Panc1 (cell line): ENCODE measurements at places on chromosomes 12 and 14. TPM values are rescaled to one million over a fixed set of nuclear protein-coding genes. Genes with fewer than 3 reads are reported as not detected.

The ABCC9 gene
- 0.03 TPM for total RNA-seq

The DBX2 gene
- total RNA-seq, result not detected

GRCh38 chr12:116582610-116583009, 23.4 kb downstream of the MAP1LC3B2 start:
- H3K27ac ChIP-seq, result no peak overlapping the region
- no peaks in the 10 kb centered on the region for H3K27me3 ChIP-seq
- no peaks in the 10 kb centered on the region for H3K4me1 ChIP-seq
- DNase-seq, result no peak
- no peaks in the 10 kb centered on the region for H3K36me3 ChIP-seq

GRCh38 chr12:6840330-6840729, 395 bp upstream of the GNB3 start:
- no peak overlapping the region for H3K4me3 ChIP-seq
- no peaks in the 10 kb centered on the region; the same call in 1 of the 2 replicates for H3K4me1 ChIP-seq
- no peak overlapping the region for H3K27ac ChIP-seq
- DNase-seq, result no peak
- H3K36me3 ChIP-seq, result no peaks in the 10 kb centered on the region

- no peaks in the 10 kb centered on the region for H3K36me3 ChIP-seq
- no peak overlapping the region for H3K27ac ChIP-seq
- no peak for DNase-seq
- no peaks in the 10 kb centered on the region for H3K4me1 ChIP-seq
- H3K27me3 ChIP-seq, result no peaks in the 10 kb centered on the region
These were observed 61.1 kb upstream of the FLRT2 start for GRCh38 chr14:85468816-85469215.
